CD4-positive, alpha-beta memory T cell (primary cell): ENCODE measurements at places on chromosomes 2 and 18.
A peak's percentile ranks its signal among the peaks of the same experiment; 100 is the strongest.

DNA sequence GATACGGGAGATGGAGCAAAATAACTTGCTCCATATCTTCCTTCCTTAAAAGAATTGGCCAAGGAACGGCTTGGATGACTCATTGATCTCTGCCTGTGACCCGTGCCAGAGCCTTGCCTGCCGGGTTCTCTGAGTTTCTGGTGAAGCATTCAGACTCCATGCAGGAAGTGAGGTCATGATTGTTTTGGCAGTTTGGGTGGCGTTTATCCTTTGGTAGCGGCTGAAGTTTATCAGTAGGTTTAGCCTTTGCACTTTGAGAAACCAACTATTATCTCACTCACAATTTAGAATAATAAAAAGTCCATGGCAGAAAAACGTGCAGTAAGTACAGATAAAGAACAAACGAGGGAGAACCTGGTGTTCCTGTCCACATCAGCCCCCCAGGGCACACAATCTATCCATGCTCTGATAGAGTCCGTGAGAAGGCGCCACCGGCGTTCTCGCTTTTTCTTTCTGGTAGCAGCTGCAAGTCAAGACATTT lies 15.0 kb upstream of the CTAGE1 start:
- no peak for DNase-seq

GRCh38 chr18:79687806-79688205 lies 8.2 kb downstream of the CTDP1 start:
- DNase-seq: no peak

DNA sequence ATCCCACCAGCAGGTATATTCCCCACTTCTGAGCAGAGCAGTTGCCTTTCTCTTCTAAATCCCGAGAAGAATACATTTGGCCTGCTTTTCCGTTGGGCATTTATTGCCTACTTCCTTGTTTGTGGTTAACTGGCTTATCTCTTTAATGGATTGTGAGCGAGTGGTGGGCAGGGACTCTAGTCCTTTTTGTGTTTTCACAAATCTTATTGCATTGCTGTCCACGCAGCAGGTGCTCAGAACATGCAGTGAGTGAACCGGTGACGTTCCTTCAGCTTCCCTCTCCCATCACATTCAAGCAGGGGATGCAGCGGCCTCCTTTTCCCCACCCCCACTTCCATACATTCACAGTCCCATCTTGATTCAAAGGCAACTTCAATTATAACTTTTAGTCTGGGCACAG lies 28.9 kb upstream of the GAREM2 start:
- no peak for DNase-seq

GRCh38 chr18:63697097-63697660 lies 5.6 kb upstream of the SERPINB11 start:
- DNase-seq: no peak

DNA sequence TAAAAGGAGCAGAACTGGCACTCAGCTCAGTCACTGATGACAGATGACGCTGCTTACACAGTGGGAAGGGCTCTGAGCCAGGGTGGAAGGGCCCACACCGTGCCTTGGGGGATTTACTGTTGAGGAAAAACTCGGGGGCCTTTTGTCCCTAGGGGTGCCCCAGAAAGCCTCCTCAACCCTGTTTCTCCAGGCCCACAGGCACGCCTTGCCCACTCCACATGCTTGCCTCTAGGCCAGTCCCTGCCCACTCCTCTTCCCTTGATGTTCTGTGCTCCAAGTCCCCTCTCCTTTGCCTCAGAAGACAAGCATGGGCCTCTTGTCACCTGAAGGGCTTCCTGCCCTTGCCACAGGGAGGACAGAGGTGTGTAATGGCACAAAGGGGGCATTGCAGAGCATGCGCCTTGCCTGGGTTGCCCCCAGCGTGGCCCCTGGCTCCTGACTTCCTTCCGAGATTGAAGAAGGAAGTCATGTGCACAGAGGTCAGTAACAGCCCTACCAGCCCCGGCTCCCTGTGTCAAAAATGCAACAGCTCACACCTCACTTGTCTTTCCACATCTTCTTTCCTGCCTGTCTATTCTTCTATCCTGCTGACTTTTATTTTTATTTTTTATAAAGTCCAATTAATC lies 65.1 kb downstream of the LIPG start:
- no peak for DNase-seq

- DNase-seq: no peak
Measured at GRCh38 chr2:72984172-72984671, 66.9 kb downstream of the EMX1 start.

GRCh38 chr2:188412190-188412589 lies 120.5 kb downstream of the GULP1 start:
- DNase-seq: no peak

GRCh38 chr2:113784823-113785744 lies 28.6 kb upstream of the SLC35F5 start:
- no peak for DNase-seq

DNA sequence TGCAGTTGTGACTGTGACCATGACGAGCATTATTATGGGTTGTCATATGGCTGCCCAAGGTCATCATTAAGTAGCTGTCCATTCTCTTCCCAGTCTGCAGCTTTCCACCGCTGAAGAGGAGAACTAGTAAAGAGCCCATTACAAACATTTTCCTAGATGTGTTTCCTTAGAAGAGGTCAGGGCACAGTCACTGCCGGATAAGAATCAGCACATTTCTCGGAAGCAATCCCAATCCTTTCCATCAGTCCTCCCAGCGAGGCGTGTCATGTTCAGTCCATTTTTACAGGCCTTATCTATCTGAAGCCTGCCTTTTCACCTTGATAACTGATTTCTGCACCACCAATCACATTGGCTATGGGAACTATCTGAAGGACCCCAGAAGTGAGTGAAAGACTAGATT lies 319.9 kb upstream of the SLC14A2 start:
- no peak for DNase-seq

GRCh38 chr2:20214566-20215182 lies 10.3 kb downstream of the SDC1 start:
- no peak for DNase-seq

DNA sequence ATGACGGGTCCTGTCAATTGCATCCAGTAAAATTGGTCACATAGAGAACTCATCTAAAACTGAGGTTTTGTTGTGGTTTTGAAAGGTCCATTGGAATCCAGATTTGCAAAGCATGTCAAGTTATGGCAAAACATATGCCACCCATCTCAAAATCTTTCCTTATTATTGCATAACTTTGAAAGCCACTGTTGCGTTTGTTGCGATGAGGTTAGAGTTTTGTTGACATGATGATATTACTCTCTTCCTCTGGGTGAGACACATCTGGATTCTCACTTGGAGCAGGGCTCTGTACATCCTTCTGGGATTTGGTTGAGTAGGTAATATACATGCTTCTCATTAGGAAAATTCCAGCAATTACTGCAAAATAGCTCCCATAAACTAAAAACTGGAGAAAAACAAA lies 20.6 kb downstream of the SCYGR5 start:
- no peak for DNase-seq

DNA sequence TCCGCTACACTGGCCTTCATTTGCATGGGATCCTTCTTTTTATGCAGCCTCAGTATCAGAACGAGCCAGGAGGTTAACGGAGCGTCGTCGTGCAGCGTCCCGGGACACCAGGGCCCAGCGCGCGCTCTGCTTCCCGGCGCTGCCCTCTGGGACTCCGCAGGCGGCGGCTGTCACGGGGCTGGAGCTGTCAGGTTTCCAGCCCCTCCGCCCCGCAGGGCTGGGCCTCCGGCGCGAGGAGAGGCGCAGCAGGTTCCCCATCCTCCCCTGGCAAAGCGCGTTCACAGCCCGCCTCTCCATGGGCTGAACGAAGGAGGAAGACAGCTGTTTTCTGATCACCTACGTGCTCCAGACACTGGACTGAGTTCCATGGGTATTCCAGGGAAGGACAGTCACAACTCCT lies 12.5 kb upstream of the PAX8 start:
- DNase-seq: no peak

DNA sequence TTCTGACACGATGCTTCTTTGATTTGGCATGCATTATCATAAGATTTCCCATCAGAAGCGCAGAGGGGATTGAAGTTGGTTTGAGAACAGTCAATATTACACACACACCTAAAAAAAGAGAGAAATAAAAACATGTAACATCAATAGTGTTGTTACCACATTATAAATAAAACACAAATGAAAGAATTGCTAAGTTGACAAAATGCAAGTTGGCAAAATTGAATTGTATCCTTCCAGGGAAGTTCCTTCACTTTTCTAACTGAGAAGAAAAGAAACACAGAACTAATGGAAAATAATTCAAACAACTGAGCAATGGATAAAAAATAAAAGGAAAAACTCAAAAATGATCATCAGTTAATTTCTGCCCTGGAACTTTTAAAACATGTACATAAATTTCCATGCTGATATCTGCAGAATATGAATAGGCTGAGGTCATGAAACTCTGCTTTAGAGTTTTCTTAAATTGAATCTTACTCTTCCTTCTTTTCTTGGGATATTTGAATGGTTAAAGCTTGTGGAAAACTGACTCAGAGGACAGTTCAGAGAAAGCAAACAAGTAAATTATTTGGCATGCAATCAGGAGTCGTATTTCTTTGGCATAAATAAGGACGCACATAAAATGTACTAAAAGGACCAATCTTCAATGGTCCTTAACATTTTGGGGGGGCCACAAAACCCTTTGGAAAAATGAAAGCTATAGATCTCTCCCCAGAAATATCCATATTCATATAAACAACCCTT lies 152.4 kb upstream of the CAVIN2 start:
- DNase-seq: no peak

DNA sequence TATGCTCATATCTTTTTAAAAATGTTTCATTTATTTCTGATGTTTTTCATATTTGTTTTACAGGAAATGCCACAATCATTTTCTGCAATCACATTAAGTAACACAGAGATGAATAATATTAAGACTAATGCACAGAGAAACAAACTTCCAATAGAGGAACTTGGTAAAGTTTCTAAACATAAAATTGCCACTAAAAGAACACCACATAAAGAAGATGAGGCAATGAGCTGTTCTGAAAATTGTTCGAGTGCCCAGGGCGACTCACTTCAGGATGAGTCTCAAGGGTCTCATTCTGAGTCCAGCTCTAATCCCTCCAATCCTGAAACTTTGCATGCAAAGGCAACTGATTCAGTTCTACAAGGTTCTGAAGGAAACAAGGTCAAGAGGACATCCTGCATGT lies 70.4 kb downstream of the APLF start:
- no peak for DNase-seq

DNA sequence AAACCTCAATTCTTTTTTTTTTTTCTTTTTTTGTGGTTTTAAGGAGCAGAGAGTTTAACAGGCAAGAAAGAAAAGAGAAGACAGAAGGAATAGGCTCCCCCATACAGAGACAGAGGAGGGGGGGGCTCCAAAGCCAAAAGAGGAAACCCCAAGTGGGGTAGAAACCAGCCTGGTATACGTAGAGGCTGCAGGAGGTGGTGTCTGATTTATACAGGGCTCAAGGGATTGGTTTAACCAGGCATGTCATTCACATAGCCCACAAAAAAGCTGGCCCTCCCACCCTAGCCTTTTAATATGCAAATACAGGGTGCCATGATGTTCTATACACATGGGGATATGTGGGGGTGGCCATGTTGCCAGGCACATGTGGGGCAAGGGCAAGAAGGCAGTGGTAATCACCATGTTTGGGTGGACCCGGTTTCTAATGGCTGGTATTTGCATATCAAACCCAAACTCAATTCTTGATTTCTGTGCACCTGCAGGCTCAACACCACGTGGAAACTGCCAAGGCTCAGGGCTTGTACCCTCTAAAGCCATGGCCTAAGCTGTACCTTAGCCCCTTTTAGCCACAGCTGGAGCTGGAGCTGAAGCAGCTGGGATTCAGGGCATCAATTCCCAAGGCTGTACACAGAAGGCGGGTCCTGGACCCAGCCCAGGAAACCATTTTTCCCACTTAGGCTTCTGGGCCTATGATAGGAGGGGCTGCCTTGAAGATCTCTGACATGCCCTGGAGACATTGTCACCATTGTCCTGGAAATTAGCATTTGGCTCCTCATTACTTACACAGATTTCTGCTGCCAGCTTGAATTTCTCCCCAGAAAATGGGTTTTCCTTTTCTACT lies 170.3 kb downstream of the MAIP1 start:
- no peak for DNase-seq

- DNase-seq: no peak
Measured at GRCh38 chr2:207282916-207283315, 117.2 kb upstream of the KLF7 start.

GRCh38 chr2:14907014-14907612 lies 274.6 kb downstream of the LRATD1 start:
- no peak for DNase-seq

DNA sequence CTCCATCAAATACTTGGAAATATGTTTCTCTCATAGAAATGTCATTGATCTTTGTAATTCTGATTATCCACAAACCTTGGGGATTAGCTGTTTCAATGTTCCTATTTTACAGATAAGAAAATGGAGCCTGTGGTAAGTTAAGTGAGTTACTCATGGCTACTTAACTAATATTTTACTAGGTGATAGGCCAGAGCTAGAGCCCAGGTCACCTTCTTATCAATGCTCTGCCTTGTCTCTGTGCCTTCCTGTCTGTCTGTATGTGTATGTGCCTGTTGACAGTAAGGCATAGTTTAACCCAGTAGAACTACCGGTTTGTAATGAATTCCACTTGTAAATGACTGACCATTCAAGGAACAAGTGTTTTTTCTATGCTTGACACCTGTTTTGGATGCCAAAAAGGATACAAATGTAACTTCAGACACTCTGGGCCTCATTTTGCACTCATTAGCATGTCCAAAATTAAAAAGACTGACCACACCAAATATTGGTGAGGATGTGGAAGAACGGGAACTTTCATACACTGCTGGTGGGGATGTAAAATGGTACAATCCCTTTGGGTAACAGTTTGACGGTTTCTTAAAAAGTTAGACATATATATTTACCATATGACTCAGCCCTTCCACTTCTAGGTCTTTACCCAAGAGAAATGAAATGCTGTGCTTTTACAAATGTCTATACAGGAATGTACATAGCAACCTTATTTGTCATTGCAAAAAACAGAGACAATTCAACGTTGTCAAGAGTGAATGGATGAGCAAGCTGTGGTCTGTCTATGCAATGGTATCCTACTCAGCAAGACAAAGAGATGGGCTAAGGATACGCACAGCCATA lies 19.6 kb upstream of the IL1A start:
- DNase-seq: no peak

- DNase-seq: no peak
Measured at GRCh38 chr18:56000041-56000440, 412.0 kb upstream of the TCF4 start.

- DNase-seq: no peak
Measured at GRCh38 chr18:31710826-31711225, 26.4 kb upstream of the B4GALT6 start.

DNA sequence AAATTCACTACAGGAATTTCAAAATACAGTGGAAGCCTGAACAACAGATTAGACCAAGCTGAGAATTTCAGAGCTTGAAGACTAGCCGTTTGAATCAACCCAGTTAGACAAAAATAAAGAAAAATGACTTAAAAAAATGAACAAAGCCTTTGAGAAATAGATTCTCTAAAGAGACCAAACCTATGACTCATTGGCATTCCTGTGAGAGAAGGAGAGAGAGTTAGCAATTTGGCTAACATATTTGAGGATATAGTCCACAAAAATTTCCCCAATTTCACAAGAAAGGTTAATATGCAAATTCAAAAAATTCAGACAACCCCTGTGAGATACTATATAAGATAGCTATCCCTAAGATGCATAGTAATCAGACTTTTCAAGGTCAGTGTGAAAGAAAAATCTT lies 78.0 kb downstream of the MYO3B start:
- DNase-seq: no peak

GRCh38 chr2:239548451-239548871 lies 147.6 kb upstream of the HDAC4 start:
- peak; percentile 22 for DNase-seq
